ENCODE measurements at places on chromosomes 3 and 15.

GRCh38 chr3:169264711-169265110, 398.8 kb downstream of the MECOM start:
- no peaks in the 10 kb centered on the region for H3K4me1 ChIP-seq
- H3K27ac ChIP-seq = no peak overlapping the region
- no peak overlapping the region for H3K4me3 ChIP-seq
- no peak for DNase-seq
- H3K36me3 ChIP-seq = no peaks in the 10 kb centered on the region

GRCh38 chr15:61118885-61119284, 110.2 kb downstream of the RORA start:
- H3K4me1 ChIP-seq = no peaks in the 10 kb centered on the region
- H3K27ac ChIP-seq = no peak overlapping the region
- no peak overlapping the region for H3K4me3 ChIP-seq
- H3K27me3 ChIP-seq = peaks cover 6% of the 10 kb centered on the region

DNA sequence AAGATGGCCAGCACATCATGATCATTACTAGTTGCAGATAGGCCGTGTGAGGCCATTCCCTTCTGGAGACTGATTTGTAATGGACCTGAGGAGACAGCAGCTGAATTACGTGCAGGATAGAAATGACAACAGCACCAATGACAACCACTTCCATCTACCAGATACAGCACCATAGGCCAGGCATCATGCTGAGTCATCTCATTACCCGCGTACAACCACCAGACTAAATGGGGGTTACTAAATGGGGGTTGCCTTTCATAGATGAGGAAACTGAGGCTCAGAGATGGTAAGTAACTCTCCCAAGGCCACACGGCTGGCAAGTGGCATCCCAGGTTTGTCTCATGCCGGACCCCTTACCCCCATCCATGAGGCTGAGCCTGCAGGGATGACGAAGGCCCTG, 32.8 kb upstream of the FAM107A start:
- no peaks in the 10 kb centered on the region for H3K36me3 ChIP-seq
- H3K27ac ChIP-seq = no peak overlapping the region
- DNase-seq = peak; percentile 8

GRCh38 chr15:65221697-65222096, 10.4 kb upstream of the CILP start:
- peaks cover 11% of the 10 kb centered on the region for H3K4me1 ChIP-seq
- no peak overlapping the region for H3K27ac ChIP-seq
- DNase-seq = no peak
- H3K27me3 ChIP-seq = no peaks in the 10 kb centered on the region

- no peaks in the 10 kb centered on the region for H3K4me1 ChIP-seq
- H3K36me3 ChIP-seq = no peaks in the 10 kb centered on the region
- no peak overlapping the region for H3K4me3 ChIP-seq
- H3K27ac ChIP-seq = no peak overlapping the region
- DNase-seq = no peak
Observed at GRCh38 chr3:77381431-77381830, 341.5 kb downstream of the ROBO2 start.

DNA sequence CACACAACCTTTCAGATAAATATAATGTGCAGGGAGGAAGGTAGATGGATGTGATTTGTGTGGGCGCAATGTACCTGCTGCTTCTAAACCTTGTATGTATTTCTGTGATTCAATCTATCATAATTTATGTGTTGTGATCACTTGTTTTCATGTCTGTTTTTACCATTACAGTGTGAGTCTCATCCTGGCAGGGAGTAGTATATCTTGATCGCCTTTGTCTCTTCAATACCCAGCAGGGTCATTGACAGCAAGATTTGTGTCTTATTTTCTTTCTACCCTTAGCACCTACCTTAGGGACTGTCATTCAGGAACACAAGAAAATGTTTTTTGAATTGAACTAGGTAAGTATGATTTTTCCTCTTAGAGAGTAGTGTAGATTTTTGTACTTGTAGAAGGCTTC, 83.7 kb upstream of the SELENOK start:
- DNase-seq = no peak
- H3K27ac ChIP-seq = no peak overlapping the region
- no peak overlapping the region for H3K4me3 ChIP-seq

- H3K4me1 ChIP-seq = peaks cover 46% of the 10 kb centered on the region
- peak within 1 kb of the TSS; percentile 93 for H3K4me3 ChIP-seq
- H3K27me3 ChIP-seq = no peaks in the 10 kb centered on the region
- peak; percentile 74 for DNase-seq
- H3K27ac ChIP-seq = peak within 1 kb of the TSS; percentile 99
- peaks cover 49% of the 10 kb centered on the region for H3K36me3 ChIP-seq
Observed at GRCh38 chr15:74781431-74782258, at the start of gene CSK. Gene CSK (plus strand): TSS chr15:74782080. CDS start chr15:74798298, 16,218 bp downstream.

DNA sequence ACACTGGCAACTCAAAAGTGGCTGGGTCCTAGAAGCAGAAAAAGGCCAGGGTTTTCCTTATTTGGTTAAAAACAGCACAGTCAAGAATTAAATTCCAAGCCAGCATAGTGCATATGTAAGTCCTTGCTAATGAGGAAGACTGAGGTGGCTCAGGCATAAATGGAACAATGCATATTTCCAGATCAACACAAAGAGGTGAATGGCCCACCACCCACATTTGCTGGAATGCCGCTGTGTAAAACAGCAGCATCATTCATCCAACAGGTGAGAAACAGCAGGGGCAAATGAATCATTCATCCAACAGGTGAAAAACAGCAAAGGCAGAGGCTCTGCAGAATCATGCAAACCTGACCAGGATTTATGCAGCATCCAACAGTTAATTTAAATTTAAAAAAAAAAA, 32.9 kb downstream of the GPR176 start:
- peaks cover 7% of the 10 kb centered on the region for H3K27me3 ChIP-seq
- H3K36me3 ChIP-seq = no peaks in the 10 kb centered on the region

- H3K4me1 ChIP-seq = peaks cover 8% of the 10 kb centered on the region
- peak overlapping the region; percentile 36 for H3K27ac ChIP-seq
- no peaks in the 10 kb centered on the region for H3K36me3 ChIP-seq
- no peak overlapping the region for H3K4me3 ChIP-seq
Observed at GRCh38 chr3:195863121-195864061, 45.0 kb downstream of the TNK2 start.

- H3K27me3 ChIP-seq = peaks cover 10% of the 10 kb centered on the region
- no peak overlapping the region for H3K4me3 ChIP-seq
- H3K36me3 ChIP-seq = no peaks in the 10 kb centered on the region
Observed at GRCh38 chr15:22735781-22736180, 50.7 kb upstream of the NIPA1 start.

- DNase-seq = no peak
- H3K4me1 ChIP-seq = peaks cover 46% of the 10 kb centered on the region
- no peak overlapping the region for H3K4me3 ChIP-seq
- peaks cover 5% of the 10 kb centered on the region for H3K36me3 ChIP-seq
- no peaks in the 10 kb centered on the region for H3K27me3 ChIP-seq
- H3K27ac ChIP-seq = no peak overlapping the region
Observed at GRCh38 chr3:8355346-8355745, 146.3 kb upstream of the LMCD1 start.

DNA sequence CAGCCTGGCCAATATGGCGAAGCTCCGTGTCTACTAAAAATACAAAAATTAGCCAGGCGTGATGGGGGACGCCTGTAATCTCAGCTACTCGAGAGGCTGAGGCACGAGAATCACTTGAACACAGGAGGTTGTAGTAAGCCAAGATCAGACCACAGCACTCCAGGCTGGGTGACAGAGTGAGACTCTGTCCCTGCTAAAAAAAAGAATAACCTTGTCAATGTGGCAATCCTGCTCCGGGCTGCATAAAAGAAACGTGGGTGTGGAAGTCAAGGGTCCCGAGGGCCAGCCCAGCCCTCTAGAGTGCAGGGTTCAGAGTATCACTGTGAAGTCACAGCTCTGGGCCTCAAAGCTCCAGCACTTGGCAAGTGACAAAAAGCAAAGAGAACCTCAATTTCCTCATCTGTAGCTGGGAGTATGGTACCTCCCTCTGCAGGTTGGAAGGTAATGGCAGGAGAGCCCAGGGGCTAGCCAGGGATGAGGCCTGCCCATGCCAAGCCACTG, 73.5 kb upstream of the IQSEC1 start:
- H3K36me3 ChIP-seq = no peaks in the 10 kb centered on the region
- H3K4me1 ChIP-seq = peaks cover 7% of the 10 kb centered on the region
- no peak overlapping the region for H3K4me3 ChIP-seq
- no peak for DNase-seq
- H3K27me3 ChIP-seq = no peaks in the 10 kb centered on the region

- peak; percentile 67 for DNase-seq
- H3K27ac ChIP-seq = peak overlapping the region; percentile 6
- peaks cover 54% of the 10 kb centered on the region for H3K4me1 ChIP-seq
- peak overlapping the region; percentile 6 for H3K4me3 ChIP-seq
- H3K27me3 ChIP-seq = no peaks in the 10 kb centered on the region
Observed at GRCh38 chr3:71309342-71309741, 274.2 kb downstream of the FOXP1 start.

DNA sequence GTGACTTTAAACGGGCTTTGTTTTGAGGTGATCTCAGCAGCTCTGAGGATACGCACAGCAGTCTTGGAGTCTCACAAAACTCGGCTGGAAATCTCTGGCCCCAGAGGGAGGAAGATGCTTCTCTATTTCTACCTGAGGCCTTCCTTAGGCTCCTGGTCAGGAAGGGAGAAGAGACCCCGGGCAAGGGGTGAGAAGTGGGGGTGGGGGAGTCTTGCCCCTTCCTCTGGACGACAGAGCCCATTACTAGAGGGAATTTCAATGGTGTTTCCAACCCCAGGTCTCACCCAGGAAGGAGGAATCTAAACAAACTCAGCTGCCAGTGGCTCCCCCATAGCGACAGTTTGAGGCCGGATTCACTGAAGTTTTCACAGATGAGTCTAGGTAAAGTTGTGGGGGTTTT, 37.4 kb upstream of the PCSK6 start:
- no peak for DNase-seq
- no peak overlapping the region for H3K4me3 ChIP-seq
- peaks cover 2% of the 10 kb centered on the region for H3K4me1 ChIP-seq
- H3K27me3 ChIP-seq = peaks cover 16% of the 10 kb centered on the region

- H3K4me1 ChIP-seq = no peaks in the 10 kb centered on the region
- peaks cover 3% of the 10 kb centered on the region for H3K27me3 ChIP-seq
- H3K36me3 ChIP-seq = no peaks in the 10 kb centered on the region
- no peak overlapping the region for H3K4me3 ChIP-seq
- no peak for DNase-seq
- H3K27ac ChIP-seq = no peak overlapping the region
Observed at GRCh38 chr3:23663661-23664186, 142.0 kb upstream of the UBE2E1 start.

DNA sequence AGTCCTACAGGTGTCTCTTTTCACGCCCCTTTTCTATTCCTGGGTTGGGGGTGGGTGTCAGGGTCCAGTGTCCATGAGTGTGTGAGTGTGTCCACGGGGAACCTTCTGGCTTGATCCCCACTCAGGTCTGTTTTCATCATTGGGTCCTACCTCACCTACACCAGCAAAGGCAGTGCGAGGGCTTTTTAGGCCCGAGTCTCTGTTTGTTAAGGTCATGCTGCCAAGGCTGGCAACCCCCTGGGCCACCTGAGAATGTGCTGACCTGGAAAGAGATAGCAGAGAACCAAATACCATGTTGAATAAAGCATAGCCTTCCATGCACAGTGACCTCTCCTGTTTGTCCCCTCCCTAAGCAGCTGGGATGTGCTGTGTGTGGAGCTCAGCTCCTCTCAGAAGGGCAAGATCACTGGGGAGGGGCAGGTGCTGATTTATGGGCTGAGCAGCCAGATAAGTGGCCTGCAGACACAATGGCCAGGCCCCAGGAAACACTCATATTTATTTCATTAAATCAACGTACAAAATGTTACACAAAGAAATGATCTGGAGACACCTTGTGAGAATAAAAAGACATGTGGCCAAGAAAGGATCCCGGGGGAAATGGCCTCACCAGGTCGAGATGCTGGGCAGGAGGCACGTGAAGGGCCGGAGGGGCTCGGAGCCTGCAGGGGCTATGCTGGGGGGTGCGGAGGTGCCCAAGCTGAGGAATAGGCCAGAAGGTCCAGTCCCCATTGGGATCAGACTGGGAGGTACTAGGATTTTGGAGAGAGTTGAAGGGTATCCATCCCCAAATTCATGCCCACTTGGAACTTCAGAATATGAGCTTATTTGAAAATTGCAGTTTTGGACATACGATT, 36.1 kb downstream of the RAB6B start:
- H3K4me3 ChIP-seq = no peak overlapping the region
- no peaks in the 10 kb centered on the region for H3K36me3 ChIP-seq
- no peaks in the 10 kb centered on the region for H3K27me3 ChIP-seq
- H3K27ac ChIP-seq = no peak overlapping the region
- H3K4me1 ChIP-seq = peaks cover 3% of the 10 kb centered on the region
- no peak for DNase-seq

- no peak overlapping the region for H3K4me3 ChIP-seq
- no peaks in the 10 kb centered on the region for H3K36me3 ChIP-seq
- no peaks in the 10 kb centered on the region for H3K4me1 ChIP-seq
Observed at GRCh38 chr3:157477441-157477840, 25.8 kb downstream of the VEPH1 start.

GRCh38 chr3:15812183-15812582, 14.4 kb upstream of the ANKRD28 start:
- H3K4me1 ChIP-seq = peaks cover 30% of the 10 kb centered on the region
- no peaks in the 10 kb centered on the region for H3K36me3 ChIP-seq
- no peak for DNase-seq

- H3K4me1 ChIP-seq = peaks cover 6% of the 10 kb centered on the region
- no peak for DNase-seq
- H3K27ac ChIP-seq = no peak overlapping the region
- H3K36me3 ChIP-seq = no peaks in the 10 kb centered on the region
- H3K4me3 ChIP-seq = no peak overlapping the region
- H3K27me3 ChIP-seq = no peaks in the 10 kb centered on the region
Observed at GRCh38 chr3:143332026-143332425, 212.5 kb downstream of the CHST2 start.

DNA sequence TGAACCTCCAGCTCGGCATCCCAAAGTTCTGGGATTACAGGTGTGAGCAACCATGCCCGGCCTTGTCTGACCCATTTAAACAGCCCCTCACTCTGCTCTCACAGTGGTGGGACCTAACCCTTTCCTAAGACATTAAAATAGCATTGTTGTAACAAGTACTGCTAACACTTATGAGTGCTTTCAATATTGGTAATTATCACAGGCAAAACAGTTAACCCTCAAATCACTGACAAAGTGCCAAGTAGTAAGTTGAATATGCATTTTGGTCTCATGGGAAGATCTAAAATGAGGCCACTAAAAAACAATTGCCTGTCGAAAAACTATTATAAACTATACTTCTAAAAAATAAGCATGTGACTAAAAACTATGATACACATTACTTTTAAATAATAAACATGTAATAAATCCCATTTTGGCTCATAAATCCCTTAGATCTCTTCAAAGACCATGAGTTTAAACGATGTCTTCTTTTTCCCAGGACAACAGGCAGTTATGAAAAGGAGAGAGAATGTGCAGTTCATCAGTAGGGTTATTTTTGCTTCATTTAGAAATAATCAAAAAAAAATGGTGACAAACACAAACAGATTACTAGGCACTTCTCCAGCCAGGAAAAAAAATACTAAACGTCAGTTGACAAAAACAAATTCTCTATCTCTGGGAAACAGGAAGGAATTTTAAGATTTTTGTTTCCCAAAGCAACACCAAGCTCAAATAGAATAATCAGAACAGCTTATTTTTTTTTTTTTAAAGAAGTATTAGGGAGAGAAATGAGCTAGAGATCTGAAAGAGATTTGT, 95.4 kb downstream of the RFTN1 start:
- H3K27me3 ChIP-seq = no peaks in the 10 kb centered on the region
- peaks cover 36% of the 10 kb centered on the region for H3K4me1 ChIP-seq
- H3K27ac ChIP-seq = no peak overlapping the region
- no peak overlapping the region for H3K4me3 ChIP-seq
- DNase-seq = no peak

All from activated naive CD4-positive, alpha-beta T cell treated with anti-CD3 and anti-CD28 coated beads for 36 hours (primary cell).